ENCODE measurements at places on chromosomes 11 and 22. TPM values are rescaled to one million over a fixed set of nuclear protein-coding genes. Genes with fewer than 3 reads are reported as not detected.

The OR4P4 gene
- not detected for total RNA-seq

The CNTN5 gene
- not detected for total RNA-seq

The KRTAP5-2 gene
- not detected for total RNA-seq

The C22orf42 gene
- total RNA-seq: not detected

The ZP1 gene
- total RNA-seq: not detected

The RASGRP2 gene
- total RNA-seq: not detected

The FGF19 gene
- 0.16 TPM for total RNA-seq

The LIMK2 gene
- 80.4 TPM for total RNA-seq

The TUBA8 gene
- not detected for total RNA-seq

The OR10A2 gene
- not detected for total RNA-seq
